T follicular helper cell (primary cell): ENCODE measurements at places on chromosomes 7 and 10.

GRCh38 chr10:54799506-54799905 lies 1.5 kb downstream of the PCDH15 start:
- DNase-seq, result no peak

- no peak for DNase-seq
Measured at GRCh38 chr10:30600005-30600404, 29.5 kb downstream of the LYZL2 start.

DNA sequence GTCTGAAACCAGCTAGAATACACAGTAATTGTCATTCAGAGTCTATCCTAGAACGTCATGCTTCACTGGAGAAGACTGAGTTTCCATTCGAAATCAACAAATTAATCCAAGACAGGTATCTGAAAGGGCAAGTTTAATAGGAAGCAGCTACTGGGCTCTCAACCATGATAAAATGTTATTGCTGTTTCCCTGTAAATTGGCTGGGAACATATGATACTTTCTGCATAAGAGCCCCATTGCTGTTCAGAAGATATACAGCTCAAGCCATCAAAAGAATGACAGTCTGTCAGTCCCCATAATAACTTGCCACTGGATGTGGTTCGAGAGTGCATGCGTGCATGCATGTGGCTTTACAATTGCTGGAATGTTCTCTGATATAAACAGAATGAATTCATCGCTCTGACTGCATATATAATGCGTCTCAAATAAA lies 129.0 kb downstream of the HIBADH start:
- DNase-seq, result no peak

GRCh38 chr7:11437994-11438393 lies 394.0 kb downstream of the THSD7A start:
- DNase-seq, result no peak

DNA sequence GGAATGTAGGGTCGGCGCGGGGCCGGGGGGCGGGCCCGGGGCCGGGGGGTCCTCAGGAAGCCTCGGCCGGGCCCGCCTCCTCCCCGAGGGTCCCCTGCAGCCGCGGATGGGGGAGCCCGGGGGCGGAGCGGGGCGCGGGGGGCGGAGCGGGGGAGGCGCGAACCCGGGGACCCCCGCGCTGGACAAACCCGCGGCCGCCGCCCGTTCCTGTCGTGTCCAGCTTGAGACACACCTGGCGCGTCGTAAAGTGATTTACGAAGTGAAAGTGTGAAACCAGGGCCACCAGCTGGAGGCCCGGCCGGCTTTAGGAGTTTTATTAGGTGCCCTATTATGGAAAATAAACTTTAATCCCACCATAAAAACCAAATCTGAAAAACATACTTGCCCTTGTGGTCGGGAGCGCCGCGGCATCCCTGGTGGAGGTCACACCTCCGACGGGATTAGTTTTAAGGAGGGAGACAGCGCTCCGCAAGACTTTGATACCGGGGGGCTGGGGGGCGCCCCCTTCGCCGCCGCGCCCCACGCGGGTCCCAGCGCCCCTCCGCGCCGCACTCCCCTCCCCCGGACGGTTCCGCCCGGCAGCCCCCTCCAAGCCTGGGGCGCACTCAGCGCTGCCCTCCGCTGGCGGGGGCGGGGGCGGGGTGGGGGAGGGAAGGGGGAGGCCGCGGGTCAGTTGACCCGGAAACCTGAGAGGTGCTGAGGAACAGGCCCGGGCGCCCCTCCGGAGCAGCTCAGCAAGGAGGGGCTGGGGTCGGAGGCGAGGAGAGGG lies 10.3 kb downstream of the MNX1 start:
- no peak for DNase-seq
